Heart right ventricle (tissue), 16 donors: ENCODE measurements at places on chromosomes 1 and 21. TPM values are rescaled to one million over a fixed set of nuclear protein-coding genes. Genes with fewer than 3 reads are reported as not detected.

The C21orf58 gene
- polyA plus RNA-seq, result 0.51 TPM

The LIN28A gene
- not detected for polyA plus RNA-seq

The RHCE gene
- polyA plus RNA-seq, result 2.6 TPM

The TBX19 gene
- 0.25 TPM for polyA plus RNA-seq

The SH3BGRL3 gene
- polyA plus RNA-seq, result 153 TPM

The OR2G3 gene
- not detected for polyA plus RNA-seq

The KPRP gene
- not detected for polyA plus RNA-seq

The TMEM183A gene
- 11.5 TPM for polyA plus RNA-seq

The FAM167B gene
- 17.3 TPM for polyA plus RNA-seq

The CDK11B gene
- polyA plus RNA-seq, result 31.4 TPM

The MPL gene
- polyA plus RNA-seq, result 0.22 TPM

The LRRC71 gene
- polyA plus RNA-seq, result 0.06 TPM

The MNDA gene
- polyA plus RNA-seq, result 1.2 TPM

DNA sequence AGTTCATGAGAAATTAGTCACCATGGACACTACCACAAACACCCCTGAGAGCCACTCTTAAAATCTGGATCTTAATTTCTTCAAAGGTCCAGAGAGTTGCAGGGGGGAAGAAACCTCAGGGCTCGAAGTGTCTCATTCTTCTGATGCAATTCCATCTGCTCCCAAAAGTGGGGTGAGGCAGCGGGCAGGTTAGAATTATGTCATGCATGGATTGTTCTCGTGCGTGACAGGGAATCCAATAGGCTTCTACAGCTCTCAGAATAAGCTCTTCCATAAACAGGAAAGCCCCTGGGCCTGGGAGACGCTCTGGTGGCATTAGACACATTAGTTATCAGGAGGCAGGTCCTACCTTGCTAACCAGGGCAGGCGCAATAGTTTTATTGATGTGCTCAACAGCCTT, 8.4 kb downstream of the ENO1 start:
- DNase-seq, result no peak

GRCh38 chr1:75724472-75725022, at the start of gene ACADM:
ACADM (plus strand) TSS chr1:75724709; CDS start chr1:75724788, 79 bp downstream.
- peak; percentile 92 for DNase-seq

- no peak for DNase-seq
Observed at GRCh38 chr21:39016740-39017315, 166.4 kb downstream of the PSMG1 start.

- no peak for DNase-seq
Observed at GRCh38 chr1:240235521-240236288, 144.0 kb downstream of the FMN2 start.

DNA sequence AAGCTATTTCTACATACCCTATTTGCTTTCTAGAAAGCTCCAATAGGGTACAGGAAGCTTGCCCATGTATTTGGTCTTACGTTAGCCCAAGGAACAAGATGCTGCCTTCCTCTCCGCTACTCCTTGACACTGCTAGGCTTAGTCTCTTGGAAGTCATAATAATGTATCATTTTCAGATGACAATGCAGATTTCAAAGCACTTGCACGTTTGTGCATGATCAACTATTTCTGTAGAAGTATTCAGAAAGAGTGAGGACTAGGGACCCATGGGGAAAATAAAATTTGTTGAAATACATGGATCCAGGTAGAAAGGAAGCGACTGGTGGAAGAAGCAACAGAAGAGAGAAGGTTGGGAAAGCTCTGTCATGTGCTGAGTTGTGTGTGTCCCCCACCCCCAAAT, 211.8 kb upstream of the C1orf105 start:
- no peak for DNase-seq

GRCh38 chr1:56584910-56585528, 5.7 kb upstream of the PLPP3 start:
- DNase-seq, result no peak

DNA sequence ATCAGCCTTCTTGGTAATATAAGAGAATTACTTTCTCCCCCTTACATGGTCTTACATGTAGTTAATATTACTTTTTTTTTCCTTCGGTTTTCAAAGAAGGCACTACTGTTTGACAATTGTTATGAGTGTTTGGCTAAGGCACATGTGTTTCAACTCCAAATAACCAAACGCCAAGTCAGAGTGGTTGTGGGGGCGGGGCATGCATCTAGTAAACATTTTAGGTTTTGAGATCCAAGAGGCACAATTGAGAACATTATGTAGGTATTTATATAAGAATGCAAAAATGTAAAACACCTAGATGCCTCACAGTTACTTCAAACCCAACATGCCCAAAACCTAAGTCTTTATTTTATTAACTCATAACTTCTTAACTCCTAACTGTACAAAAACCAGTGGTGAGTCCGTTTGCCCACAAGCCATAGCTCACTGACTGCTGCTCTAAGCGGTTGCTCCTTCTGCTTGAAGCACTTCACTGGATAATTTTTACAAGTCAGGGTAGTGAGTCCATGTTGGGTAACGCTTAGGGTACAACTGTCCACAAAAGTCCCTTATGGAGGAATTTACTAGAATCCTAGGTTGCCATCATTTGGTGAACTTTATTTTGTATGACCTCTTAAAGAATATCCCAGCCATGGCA, 189.9 kb downstream of the HUNK start:
- DNase-seq, result no peak

- DNase-seq, result no peak
Observed at GRCh38 chr1:87045761-87046304, 131.4 kb downstream of the HS2ST1 start.

GRCh38 chr1:8009043-8010002, 16.8 kb downstream of the ERRFI1 start:
- DNase-seq, result no peak

- no peak for DNase-seq
Observed at GRCh38 chr1:106907795-106908194, 148.7 kb upstream of the PRMT6 start.

GRCh38 chr1:47434051-47434842, 3.6 kb upstream of the FOXD2 start:
- DNase-seq, result peak; percentile 49

DNA sequence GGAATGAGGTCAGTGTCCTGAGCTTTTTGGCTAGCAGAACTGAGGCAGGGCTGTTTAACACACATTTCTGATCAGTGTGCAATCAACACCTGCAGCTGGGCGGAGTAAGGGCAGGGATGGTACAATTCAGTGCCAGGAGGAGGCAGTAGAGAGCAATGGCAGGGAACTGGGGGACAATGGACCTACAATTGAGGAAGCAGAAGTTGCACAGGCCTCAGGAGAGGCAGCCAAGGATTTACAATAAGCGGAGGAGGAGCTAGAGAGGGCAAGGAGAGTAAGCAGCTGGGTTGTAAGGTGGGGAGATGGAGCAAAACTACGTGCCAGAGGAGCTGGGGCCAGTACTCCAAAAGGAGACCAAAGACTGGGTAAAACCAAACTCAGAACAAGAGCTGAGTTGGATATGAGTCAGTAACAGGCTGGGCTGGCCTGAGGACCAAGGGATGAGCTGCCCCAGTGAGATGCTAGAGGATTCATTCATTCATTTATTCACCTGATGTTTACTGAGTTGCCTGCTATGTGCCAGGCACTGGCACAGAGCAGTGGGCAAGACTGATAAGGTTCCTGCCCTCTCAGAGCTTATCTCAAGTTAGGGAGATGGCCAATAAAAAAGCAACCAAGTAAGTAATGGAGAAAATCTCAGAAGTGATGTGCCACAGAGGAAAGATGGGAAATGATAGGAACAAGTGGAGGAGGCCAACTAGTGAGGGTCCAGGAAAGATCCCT, 10.4 kb upstream of the GALE start:
- no peak for DNase-seq

- DNase-seq, result no peak
Observed at GRCh38 chr1:94621802-94622201, 80.2 kb upstream of the F3 start.

DNA sequence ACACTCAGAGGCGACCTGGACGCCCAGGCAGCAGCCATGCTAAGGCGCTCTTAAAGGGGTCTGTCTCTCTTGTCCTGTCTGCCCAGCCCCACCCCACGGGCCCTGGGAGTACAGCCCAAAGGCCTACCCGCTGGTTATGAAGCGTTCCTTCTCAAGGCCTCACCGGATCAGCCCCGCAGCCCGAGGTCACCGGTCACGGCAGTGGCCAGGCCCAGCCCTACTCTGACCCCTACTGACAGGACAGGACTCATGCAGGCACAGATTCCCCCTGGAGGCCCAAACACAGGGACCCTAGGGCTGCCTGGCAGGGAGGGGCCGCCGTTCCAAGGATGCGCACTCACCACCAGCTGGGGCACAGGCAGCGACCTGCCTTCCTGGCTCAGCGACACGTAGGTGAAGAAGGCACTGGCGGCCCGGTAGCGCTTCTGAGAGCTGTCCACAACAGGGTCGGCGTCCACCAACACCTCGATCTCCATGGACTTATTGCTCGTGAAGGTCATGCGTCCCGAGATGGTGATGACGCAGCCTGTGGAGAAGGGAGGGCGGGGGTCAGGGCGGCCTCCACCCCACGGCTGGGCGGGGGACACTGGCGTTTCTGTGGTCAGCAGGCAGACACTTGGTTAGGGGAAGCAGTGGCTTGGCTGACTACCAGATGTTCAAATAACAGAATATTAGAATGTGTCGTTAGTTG, 20.0 kb upstream of the GPR153 start:
- DNase-seq, result no peak

DNA sequence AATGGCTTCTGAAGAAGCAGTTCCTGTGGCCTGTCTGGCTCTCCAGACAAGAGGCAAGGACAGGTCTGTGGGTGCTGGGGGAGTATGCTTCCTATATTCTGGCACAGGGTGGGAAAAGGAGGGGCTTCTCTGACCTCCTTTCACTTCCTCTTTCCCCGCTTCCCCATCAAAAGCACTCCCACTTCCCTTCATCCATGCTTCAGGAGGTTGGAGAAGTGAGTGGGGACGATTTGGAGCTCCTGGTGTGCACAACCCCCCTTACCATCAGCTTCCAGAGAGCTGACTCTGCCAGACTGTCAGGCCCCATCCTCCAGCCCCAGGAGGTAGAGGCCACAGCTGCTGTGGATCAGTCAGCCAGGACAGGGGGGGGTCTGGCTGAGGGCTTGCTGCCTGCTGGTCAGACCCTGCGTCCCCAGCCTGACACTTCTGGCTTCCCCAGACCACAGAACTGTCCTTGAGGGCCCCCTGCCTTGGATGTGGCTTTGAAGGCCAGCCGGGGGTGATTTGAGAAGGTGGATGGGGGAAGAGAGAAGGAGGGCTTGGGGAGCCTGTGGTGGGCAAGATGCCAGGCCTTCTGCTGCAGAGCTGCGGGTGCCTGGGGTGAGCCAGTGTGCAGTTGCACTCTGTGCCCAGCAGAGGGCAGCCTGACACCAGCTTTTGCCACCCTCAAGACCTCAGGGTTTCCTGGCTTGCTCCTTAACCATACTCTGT, 21.5 kb upstream of the TMEM222 start:
- DNase-seq, result peak; percentile 84

GRCh38 chr1:118116909-118117308, 68.1 kb downstream of the SPAG17 start:
- DNase-seq, result no peak

DNA sequence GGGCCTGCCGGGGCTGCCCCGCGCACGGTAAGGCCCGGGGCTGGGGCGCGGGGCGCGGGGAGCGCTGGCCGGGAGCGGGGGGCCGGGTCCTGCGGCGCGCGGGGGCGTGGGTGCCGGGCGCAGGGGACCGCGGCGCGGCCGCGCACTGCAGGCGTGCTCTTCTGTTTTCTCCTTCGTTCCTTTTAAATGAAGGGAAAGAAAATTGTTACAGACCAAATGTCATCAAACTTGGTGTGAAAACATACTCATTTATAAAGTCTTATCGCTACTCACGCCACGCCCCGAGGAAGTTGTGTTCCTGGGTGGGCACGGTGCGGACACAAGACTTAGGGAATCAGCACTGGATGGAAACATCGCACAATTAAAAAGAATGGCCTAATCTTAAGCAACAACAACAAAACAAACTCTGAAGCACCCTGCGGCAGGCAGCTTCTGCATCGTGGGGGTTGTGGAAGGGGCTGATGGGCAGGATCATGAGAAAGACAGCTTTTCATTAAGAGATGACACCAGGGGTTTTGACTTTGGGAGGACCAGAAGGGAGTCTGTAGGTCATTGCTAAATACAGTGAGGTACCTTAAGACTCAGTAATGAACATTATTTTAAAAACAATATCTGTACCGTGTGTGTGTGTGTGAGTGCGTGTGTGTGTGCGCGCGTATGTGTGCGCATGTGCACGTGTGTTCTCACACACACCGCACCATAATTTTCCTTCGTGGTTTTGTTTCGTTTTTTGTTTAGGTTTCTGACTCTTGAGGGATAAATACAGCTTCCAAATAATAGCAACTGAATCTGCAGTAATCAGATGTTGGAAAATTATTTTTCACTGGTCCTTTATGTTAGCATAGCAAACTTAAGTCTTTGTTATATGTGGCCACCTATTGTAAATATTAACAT, 548 bp downstream of the B3GALT5 start:
- DNase-seq, result no peak

GRCh38 chr21:34072145-34073031, 990 bp upstream of the MRPS6 start:
- DNase-seq, result no peak

GRCh38 chr1:69707103-69707502, 139.4 kb downstream of the LRRC7 start:
- DNase-seq, result no peak

DNA sequence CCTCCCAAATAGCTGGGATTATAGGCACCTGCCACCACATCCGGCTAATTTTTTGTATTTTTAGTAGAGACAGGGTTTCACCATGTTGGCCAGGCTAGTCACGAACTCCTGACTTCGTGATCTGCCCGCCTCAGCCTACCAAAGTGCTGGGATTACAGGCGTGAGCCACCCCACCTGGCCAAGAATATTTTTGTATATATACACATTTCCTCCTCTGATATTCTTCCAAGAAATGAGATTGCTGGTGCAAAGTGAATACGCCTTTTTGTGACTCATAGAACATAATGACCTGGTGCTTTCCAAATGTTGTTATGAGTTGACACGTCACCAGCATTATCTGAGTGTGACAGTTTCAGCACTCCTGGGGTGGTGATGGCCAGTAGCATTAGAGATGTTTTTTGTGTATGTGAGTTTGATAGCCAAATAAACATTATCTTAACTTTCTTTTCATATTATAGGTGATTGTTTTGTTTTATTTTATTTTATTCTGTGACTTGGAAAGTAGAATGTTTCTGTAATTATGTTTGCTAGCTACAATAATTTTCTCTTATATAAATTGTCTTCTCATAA, 54.9 kb downstream of the KCNK1 start:
- DNase-seq, result no peak

DNA sequence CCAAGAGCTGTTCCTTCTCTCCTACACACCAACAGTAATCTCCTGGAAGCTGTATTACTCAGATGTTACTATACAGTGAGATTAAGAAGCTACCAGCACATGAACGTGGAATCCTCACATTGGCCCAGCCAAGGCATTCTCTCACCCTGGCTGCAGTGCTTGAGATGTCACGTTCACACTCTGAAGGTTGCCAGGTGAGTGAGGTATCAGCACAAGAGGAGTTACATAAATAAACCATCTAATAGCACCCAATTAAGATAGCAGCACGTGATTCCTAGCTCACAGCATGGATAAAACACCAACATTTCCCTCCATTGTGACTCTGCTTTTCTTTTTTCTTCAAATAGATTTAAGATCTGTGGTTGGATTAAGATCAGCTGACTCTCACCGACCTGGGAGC, 182.8 kb downstream of the PLPP3 start:
- no peak for DNase-seq

GRCh38 chr1:201561601-201562000, 22.7 kb downstream of the NAV1 start:
- no peak for DNase-seq

- no peak for DNase-seq
Observed at GRCh38 chr1:153803470-153804056, 28.4 kb downstream of the SLC27A3 start.
